ENCODE measurements at places on chromosomes 4 and X. TPM values are rescaled to one million over a fixed set of nuclear protein-coding genes. Genes with fewer than 3 reads are reported as not detected.
A peak's percentile ranks its signal among the peaks of the same experiment; 100 is the strongest.

DNA sequence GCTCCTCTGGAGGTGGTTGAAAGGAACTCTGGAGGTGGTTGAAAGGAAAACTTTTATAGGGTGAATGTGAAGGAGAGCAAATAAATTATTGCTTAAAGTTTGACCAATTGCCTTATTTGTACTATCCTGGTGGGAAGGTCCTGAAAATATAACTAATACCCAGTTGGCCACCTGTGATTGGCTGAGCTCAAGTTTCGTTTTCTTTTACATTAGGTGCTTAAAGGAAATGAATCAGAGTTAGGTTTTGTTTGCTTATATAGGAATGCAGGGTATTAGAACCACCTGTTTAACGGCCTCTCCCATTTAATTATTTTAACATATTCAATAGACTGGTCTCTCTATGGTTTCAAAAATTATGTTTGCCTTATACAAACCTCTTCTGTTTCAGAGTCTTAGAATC is 497.6 kb downstream of the PRR32 start:
- no peak overlapping the region for H3K4me3 ChIP-seq
- no peaks in the 10 kb centered on the region for H3K4me1 ChIP-seq
- DNase-seq = no peak
- H3K36me3 ChIP-seq = no peaks in the 10 kb centered on the region

GRCh38 chrX:69510137-69510715 is 6.1 kb downstream of the NALF2 start:
- H3K27ac ChIP-seq = no peak overlapping the region
- peaks cover 2% of the 10 kb centered on the region for H3K36me3 ChIP-seq
- H3K4me3 ChIP-seq = no peak overlapping the region
- peaks cover 8% of the 10 kb centered on the region for H3K27me3 ChIP-seq

GRCh38 chrX:13050151-13050550 is 5.7 kb upstream of the FAM9C start:
- H3K36me3 ChIP-seq = peaks cover 8% of the 10 kb centered on the region
- H3K27ac ChIP-seq = no peak overlapping the region
- no peak for DNase-seq
- peaks cover 10% of the 10 kb centered on the region for H3K4me1 ChIP-seq
- no peaks in the 10 kb centered on the region for H3K27me3 ChIP-seq

- no peaks in the 10 kb centered on the region for H3K27me3 ChIP-seq
- H3K4me1 ChIP-seq = peaks cover 39% of the 10 kb centered on the region
- no peak for DNase-seq
- no peak overlapping the region for H3K27ac ChIP-seq
- no peak overlapping the region for H3K4me3 ChIP-seq
Observed at GRCh38 chrX:66632981-66633380, 5.9 kb downstream of the EDA2R start.

- no peak overlapping the region for H3K4me3 ChIP-seq
- H3K27ac ChIP-seq = no peak overlapping the region
- no peaks in the 10 kb centered on the region for H3K27me3 ChIP-seq
- no peaks in the 10 kb centered on the region for H3K4me1 ChIP-seq
- no peak for DNase-seq
- peaks cover 47% of the 10 kb centered on the region for H3K36me3 ChIP-seq
Observed at GRCh38 chr4:10747186-10747585, 62.6 kb upstream of the CLNK start.

DNA sequence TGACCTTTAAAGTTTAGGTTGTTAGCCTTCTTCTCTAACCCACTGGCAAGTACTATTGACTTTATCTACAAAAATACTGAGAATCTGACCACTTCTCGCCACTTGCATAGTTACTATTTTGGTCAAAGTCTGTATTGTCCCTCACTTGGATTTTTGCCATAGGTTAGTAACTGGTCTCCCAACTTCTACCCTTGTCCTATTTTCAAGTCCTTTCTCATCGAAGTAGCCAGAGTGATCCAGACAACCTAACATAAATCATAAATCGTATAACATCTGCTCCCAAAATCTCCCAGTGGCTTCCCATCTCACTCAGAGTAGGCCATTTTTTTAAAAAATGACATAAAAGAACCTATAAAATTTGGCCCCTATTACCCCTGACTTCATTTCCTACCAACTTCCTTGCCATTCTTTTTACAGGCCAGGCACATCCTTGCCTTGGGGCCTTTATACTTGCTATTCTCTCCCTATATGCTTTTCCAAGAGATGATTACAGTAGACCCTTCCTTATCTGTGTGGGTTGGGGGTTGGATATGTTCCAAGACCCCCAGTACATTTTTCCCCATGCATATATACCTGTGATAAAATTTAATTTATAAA is 29.0 kb downstream of the WDFY3 start:
- peaks cover 21% of the 10 kb centered on the region for H3K36me3 ChIP-seq
- DNase-seq = no peak
- H3K27ac ChIP-seq = no peak overlapping the region
- H3K4me1 ChIP-seq = peaks cover 6% of the 10 kb centered on the region
- no peak overlapping the region for H3K4me3 ChIP-seq
- H3K27me3 ChIP-seq = no peaks in the 10 kb centered on the region

The TMEM156 gene
- total RNA-seq = not detected

- DNase-seq = no peak
- H3K27ac ChIP-seq = peak overlapping the region; percentile 72
- H3K36me3 ChIP-seq = peaks cover 9% of the 10 kb centered on the region
Observed at GRCh38 chr4:56979421-56980072, 851 bp downstream of the POLR2B start.

The RTL9 gene
- total RNA-seq = 0.07 TPM

The OTC gene
- total RNA-seq = not detected

DNA sequence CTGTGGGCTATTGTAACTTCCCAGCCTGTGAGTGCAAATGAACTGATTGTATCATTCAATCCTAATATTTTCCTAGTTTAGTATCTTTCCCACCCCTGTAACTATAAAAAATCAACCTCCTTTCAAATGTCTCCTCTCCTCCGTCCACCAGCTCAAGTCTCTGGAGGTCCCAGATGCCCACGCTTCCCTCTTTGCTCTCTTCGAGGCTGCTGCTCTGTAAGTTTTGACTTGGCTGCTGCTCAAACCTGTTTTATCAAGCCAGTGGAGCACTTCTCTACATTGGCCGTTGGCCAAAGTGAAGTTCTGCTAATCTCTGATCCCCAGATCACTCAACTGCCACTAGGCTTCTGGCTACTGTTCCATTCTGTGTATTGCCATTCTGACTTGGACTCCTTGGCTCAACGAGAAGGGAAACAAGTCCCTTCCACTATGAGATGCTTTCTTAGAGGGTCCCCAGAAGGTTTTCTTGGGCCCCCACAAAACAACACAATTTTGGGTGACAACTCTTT is 60.7 kb upstream of the RAPGEF2 start:
- DNase-seq = no peak
- H3K4me1 ChIP-seq = peaks cover 34% of the 10 kb centered on the region
- no peaks in the 10 kb centered on the region for H3K36me3 ChIP-seq
- H3K27ac ChIP-seq = no peak overlapping the region

The GIMD1 gene
- not detected for total RNA-seq

DNA sequence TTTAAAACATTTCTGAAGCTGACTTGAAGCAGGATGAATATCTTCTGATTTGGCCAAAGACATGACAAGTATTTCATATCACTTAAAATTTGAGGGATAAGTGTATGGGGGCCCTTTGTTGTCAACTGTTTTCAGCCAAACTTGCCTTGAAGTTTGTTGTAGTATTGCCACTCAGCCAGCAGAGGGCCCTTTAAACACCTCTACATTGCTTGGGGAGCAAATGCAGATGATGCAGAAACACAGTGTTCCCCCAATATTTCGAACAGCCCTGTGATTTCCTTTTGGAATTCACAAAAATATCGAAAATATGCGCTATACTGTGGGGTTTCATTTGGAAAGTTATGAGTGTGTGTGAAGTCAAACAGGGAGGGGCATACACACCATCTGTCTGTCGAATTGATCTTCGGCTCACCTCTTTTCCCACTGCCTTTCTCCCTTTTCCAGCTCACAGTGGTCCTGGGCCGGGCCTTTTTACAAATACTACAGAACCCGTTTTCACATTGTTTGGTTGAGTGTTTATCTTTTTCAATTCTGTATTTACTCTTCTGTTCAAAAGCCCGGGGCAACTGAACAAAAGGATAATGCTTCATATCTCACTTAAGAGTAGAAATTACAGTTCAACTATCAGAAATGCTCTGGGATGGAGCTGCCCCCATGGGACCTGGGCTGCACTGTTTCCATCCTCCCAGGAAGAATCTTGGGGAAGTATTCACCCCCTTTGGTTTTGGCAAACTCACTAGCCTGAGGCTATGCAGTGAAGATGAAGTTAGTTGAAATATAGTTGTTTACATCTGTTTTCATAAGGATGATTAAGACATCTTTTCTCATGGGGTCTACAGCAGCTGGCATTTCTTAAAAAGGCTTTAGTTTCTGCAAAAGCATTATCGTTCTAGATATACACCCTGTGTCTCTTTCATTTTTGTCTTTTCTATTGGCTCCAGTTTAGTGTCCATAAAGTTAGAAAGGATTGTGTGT is 137.6 kb downstream of the EGF start:
- H3K4me3 ChIP-seq = no peak overlapping the region
- DNase-seq = peak; percentile 59
- H3K27me3 ChIP-seq = no peaks in the 10 kb centered on the region
- H3K27ac ChIP-seq = no peak overlapping the region
- peaks cover 28% of the 10 kb centered on the region for H3K36me3 ChIP-seq

The VCX3B gene
- not detected for total RNA-seq

The NEIL3 gene
- 12.0 TPM for total RNA-seq

DNA sequence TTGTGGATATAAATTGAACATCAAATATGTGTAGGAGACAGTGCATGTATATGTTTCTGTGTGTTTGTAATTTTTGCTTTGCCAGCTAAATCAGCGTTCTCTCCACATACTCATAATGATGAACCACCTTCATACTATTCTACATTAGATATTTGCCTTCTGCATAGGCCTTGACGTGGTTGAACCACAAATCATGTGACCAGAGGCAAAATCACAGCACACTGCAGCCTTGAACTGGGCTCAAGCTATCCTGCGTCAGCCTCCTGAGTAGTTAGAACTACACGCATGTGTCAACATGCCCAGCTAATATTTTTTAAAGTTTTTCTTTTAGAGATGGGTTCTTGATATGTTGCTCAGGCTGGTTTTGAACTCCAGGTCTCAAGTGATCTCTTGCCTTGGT is 9.5 kb downstream of the UBQLN2 start:
- no peak overlapping the region for H3K27ac ChIP-seq
- no peaks in the 10 kb centered on the region for H3K36me3 ChIP-seq
- H3K4me3 ChIP-seq = no peak overlapping the region
- DNase-seq = no peak
- H3K27me3 ChIP-seq = no peaks in the 10 kb centered on the region

DNA sequence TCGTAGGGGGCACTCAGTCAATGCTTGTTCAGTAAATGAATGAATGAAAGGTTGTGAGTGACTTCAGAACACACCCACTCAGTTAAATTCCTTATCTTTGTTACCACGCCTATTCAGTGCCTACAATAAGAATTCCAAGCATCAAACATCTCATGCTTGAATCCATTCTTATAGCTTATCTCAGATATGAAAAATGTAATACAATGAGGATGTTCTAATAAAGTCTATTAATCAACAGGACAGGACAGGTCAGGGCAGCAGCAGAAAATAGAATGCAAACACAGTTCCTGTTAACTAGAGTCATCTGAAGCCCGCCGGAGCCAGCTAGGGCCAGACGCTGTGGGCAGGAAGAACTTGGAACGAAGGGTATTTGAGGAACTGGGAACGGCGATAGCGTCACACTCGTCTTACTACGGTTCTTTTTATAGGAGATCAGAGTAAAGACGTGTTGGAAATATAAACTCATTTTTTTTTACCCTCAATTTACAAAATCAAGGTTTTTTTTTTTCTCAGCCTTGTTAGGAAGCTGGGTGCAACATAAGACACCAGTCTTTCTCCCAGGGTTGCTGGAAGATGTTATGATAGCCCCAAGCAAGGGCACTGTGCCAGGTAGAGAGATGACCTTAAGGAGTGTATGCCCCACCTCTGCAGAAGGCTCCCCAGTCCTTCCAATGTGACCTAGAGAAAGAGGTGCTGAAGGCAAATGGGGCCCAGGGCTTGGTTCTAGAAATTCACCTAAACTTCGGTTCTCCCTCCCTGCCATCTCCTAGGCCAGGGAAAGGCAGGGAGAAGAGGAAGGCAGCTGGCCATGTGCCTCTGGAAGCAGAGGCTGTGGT is 48.3 kb downstream of the SEL1L3 start:
- peaks cover 36% of the 10 kb centered on the region for H3K36me3 ChIP-seq
- no peak overlapping the region for H3K27ac ChIP-seq
- no peak for DNase-seq
- peaks cover 29% of the 10 kb centered on the region for H3K4me1 ChIP-seq

DNA sequence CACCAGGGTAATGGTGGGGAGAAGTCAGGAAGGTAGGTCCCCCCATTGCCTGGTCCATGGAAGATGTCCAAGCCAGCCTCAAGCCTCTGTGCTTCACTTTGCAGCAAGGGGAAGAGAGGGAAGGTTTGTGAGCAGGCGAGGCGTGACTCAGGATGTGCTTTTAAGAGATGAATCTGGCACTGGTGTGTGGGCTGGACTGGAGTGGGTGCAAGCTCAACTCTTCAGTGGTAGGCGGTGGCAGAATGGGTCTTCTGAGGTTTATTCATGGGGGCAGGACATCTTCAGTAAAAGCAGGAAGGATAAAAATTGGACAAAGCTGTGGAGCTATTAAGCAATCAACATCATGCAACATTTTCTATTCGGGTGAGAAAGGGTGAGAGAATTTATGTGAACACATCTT is 19.4 kb downstream of the GPM6B start:
- no peak for DNase-seq
- H3K27me3 ChIP-seq = no peaks in the 10 kb centered on the region
- no peak overlapping the region for H3K4me3 ChIP-seq
- H3K4me1 ChIP-seq = peaks cover 32% of the 10 kb centered on the region
- peaks cover 10% of the 10 kb centered on the region for H3K36me3 ChIP-seq
- H3K27ac ChIP-seq = no peak overlapping the region

The CCDC149 gene
- 4.8 TPM for total RNA-seq

The BST1 gene
- total RNA-seq = 1.9 TPM

DNA sequence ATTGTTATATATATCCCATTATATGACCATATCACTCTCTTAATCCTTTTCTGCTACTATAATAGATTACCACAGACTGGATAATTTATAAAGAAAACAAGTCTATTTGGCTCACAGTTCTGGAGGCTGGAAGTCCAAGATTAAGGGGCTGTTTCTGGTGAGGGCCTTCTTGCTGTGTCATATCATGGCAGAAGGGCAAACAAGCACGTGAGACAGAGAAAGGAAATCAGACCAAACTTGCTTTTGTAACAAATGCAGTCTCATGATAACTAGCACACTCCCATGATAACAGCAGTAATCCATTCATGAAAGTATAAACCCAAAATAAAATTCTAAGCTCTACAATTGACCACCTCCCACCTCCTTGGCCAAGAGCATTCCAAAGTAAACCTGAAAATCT is 16.3 kb upstream of the TAB3 start:
- no peak for DNase-seq
- H3K36me3 ChIP-seq = no peaks in the 10 kb centered on the region
- H3K27me3 ChIP-seq = no peaks in the 10 kb centered on the region
- H3K27ac ChIP-seq = no peak overlapping the region
